LNCaP clone FGC (cell line): ENCODE measurements at places on chromosomes 6 and 20.
A peak's percentile ranks its signal among the peaks of the same experiment; 100 is the strongest.

GRCh38 chr20:44649126-44649525 lies 2.4 kb downstream of the ADA start:
- DNase-seq: no peak

DNA sequence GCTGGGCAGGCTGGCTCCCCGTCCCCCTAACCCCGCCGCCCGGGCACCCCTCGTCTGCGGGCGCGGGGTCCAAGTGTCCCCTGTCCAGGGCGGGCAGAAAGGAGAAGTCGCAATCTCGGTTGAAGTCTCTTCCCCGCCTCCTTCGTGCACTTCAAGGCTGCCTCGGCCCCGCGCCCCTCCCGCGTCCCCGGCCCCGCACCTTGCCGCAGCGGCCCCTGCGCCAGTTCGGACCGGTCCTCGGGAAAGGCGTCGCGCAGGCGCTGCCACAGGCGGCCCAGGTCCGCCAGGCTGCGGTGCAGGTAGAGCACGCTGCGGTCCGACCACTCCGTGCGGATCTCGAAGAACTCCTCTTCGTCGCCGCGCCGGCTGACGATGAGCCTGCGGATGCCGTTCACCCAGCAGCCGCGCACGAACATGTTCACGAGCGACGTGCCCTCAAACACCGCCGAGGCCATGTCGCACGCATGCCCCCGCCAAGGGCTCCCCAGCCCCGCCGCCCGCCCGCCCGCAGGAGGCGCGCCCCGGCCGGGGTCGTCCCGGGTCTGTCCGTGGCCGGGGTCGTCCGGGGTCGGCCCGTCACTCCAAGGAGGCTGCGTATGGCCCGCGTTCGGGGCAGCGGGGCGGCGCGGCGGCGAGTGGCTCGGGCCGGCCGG lies at the start of gene PXDC1:
PXDC1 (minus strand) TSS at position 637 of the 653 bp plus-strand sequence; CDS start at position 455, 182 bp downstream.
- DNase-seq: no peak

- no peak for DNase-seq
Measured at GRCh38 chr20:62590309-62591121, 51.8 kb upstream of the SLCO4A1 start.

DNA sequence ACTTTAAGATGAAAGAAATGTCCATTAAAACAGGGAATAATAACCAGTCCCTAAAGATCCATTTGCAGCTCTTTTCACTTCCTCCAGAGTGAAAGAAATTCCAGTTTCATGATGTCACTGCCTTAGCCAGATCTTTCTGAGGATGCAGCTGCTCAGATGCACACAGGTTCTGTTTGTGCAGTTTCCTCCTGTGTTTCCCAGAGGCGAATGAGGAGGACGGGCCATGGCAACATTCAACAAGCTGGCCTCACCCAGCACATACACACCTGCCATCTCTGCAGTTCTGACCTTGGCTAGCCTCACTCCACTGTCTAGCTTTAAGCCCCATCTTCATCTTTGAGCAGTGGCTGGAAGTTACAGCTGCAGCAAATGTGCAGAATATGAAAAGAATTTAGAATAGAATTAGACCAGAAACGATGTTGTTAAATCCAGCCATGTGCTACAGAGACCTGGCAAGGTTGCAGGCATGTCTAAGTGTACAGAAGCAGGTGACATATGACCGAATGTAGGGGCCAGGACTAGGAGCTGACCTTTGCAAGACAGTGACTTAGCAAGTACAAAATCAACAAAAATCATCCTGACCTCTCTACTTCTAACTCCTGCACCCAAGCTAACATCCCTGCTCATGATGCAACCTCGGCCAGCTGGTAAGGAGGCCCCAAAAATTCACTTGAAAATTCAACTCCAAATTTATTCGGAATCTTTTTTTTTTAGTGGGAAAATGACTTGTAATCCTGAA lies 35.0 kb downstream of the FAM50B start:
- no peak for DNase-seq

DNA sequence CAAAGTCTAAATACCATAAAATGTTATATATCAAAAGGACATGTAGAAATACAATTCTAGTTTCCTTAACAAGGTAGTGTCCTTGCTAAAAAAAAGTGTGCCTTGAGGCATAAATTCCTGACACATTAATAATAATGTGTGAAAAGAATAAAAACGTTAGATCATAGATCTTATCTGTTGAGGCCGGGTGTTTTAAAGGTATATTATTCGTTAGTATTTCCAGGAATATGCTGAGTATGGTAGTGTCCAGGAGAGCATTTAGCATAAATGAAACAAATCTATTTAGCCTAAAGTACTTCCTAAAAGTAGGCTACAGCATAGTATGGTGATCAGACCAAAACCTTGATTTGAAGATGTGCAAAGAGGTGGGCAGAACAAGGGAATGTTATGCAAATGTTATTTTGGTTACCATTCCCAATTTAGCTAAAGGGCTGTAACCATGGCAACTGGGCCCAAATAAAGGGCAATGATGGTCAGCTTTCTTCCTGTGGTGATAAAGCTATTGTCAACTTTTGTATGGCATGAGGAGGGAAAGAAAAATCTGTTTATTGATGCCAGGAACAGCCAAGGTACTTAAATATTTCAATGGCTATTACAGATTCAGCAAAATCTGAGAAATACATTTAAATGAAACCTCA lies 18.9 kb downstream of the MKKS start:
- DNase-seq: no peak

GRCh38 chr20:40843251-40843650 lies 154.2 kb upstream of the MAFB start:
- DNase-seq: no peak

DNA sequence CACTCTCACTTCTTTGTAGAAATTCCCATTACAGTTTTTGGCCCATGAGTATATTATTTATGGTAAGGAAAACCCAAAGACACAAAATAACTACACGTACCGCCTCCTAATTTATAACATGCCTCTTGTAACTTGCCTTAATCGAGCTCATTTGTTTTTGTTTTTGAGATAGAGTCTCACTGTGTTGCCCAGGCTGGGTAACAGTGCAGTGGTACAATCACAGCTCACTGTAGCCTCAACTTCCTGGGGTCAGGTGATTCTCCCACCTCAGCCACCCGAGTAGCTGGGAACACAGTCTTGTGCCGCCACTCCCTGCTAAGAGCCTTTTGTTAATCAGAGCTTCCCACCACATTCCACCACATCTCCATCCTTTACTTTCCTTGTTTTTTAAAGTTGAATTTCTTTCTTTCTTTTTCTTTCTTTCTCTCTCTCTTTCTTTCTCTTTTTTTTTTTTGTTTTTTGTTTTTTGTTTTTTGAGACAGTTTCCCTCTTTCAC lies 15.5 kb downstream of the ASIP start:
- DNase-seq: no peak

DNA sequence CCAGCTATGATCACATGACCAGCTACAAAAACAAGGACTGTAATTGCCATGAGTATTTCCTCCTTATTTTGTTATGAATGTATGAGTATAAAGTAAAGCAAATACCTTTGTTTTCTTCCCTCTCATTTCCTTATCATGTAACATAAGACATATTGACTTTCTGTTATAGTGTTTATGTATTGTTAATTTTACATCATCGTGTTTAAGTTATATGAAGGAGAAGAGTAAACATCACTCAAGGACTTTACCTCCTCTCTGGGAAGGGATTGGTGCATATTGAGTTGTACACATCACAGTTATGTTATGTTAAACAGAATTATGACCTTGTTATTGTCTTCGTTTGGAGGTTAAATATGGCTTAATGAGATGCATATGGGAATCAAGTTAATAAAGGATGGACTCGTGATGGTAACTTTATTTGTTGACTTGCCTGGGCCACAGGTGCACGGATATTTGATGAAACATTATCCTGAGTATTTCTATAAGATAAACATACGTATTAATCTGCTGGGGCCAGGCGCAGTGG lies 57.3 kb upstream of the CNKSR3 start:
- DNase-seq: peak; percentile 91

- no peak for DNase-seq
Measured at GRCh38 chr6:134205366-134205765, 112.5 kb downstream of the SGK1 start.

DNA sequence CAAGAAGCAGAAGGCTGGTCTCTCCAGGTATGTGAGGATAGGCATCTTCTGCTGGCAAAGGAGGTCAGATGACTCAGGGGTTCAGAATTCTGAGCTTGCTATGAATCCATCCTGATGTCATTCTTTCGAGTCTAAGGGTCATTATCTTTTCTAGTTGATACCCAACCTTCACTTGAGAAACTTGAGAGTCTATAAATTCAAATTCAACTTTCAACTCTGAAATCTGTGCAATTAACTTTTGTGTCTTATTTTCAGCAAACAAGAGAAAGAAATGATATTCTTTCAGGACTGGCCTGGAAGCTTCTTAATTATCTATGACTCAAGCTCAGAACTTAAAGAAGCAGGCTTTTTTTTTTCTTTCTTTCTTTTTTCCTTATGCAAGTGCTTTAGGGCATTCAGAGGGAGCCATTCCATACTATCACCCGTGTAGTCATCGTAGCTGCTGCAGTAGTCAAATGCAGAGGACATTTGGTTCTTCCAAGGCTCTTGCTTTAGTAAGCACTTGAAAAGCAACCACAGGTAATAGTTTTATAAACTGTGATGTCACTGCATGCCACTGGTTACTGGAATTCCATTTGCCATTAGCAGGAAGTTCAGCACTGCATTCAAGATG lies 93.0 kb downstream of the ADTRP start:
- no peak for DNase-seq

- no peak for DNase-seq
Measured at GRCh38 chr6:38337819-38338465, 301.8 kb downstream of the BTBD9 start.

GRCh38 chr20:31675828-31676608 lies 38.3 kb downstream of the COX4I2 start:
- no peak for DNase-seq

DNA sequence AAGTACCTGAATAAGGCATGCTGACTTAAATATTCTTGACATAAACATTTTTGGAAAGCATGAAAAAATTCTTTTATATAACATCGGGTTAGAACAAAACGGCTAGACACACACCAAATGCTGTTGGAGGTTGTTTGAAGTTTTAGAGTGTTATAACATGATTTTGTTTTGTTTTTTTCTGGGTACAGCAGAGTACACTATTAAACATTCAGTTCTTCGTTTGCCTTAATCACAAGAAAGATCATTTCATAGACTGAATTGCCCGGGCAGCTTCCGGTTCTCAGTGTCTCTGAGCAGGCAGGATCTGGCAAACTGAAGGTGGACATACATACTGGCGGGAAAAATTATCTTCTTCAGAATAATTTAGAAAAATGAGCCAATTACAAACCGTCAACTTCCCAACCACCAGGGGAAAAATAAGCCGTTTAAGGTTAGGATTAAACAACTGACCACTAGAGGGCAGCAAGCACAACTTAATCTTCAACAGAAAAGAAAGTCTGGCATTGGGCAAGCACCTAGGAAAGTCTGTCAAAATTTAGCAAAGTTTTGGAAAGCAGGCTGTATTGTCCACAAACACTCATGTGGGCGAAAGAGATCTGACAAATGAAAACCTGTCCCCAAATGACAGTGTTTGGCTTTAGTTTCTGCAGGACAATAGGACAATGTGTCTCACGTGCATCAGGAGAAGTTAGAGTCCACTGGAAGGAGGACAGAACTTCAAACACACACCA lies 15.0 kb downstream of the ZNF217 start:
- DNase-seq: peak; percentile 82

DNA sequence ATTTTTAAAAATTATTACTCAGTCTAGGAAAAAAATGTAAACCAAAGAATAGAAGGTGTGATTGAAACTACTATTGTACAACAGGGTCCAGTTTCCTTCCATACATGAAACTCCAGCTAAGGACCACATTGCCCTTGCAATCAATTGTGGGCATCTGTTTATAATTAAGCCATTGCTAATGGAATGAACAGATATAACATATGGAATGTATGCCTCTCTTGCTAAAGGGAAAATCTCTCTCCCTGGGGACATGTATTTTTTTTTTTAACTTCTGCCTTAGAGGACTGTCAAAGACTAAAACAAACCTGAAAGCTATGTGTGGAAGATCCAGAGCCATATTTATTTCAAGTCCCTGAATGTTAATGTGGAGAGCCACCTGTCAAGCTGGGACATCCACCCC lies 336.8 kb upstream of the MANEA start:
- no peak for DNase-seq

GRCh38 chr6:52969359-52969758 lies 25.7 kb downstream of the GSTA4 start:
- no peak for DNase-seq

GRCh38 chr20:17867131-17867925 lies 101.3 kb downstream of the SNX5 start:
- DNase-seq: no peak

DNA sequence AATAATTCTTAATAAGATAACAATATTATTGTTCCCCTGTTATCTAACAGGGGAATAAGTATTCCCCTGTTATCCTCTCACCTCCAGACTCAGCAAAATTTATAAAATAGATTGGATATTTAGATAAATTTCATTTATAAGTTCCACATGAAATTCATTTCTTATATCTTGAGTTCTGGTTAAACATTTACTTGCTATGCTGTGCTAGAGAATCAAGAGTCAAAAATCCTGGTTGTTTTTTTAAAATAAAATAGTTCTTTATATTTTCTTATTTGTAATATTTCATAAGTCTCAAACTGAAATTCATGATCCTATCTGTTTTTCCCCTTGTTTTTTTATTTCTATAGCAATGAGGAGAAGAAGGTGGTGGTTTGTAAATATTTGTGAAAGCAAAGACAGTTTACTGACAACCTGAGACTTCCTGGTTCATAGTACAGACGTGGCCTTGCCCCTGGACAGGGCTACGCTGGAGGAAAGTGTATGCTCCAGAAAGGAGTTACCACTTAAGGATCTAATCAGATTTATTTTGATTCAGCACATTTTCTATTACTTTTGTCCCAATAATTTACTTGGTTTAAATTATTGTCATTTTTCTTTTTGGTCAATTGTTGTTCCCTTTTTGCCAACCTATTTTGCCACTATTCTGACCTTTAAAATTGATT lies 37.8 kb upstream of the MARCKS start:
- peak; percentile 44 for DNase-seq

DNA sequence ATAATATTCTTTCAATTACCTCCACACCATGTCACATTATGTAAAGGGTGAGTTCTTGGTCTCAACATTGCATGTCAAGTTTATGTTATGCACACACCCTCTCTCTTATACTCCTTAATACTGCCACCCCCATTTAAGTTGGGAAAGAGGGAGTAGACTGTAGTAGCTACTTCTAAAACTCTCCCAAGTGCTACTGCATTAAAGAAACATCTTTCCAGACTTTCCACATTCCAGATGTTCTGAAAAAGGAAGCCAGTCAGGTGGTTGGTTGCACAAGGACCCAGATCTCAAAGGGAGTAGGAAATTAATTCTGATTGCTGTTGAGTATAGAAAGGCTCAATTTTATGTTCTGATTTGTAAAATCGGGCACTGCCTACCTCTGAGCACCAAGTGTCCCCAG lies 419.5 kb downstream of the CD83 start:
- DNase-seq: no peak
